Activated naive CD4-positive, alpha-beta T cell treated with anti-CD3 and anti-CD28 coated beads for 36 hours (primary cell): ENCODE measurements at places on chromosomes 7 and 10.

DNA sequence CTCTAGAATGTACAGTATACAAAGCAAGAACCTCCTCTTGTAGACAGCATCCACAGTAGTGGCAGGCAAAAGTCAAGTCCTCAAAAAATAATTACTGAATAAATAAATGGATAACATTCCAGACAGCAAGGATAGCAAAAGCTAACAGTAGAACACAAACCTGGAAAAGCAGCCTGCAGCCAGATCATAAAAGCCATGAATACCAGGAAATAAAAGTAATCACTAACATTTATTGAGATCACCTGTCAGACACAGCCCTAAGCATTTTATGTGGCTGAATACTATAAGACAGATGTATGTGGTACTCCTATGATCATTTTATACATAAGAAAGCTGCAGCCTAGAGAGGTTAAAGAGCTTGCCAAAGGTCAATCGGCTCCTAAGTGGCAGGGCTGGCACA lies 34.0 kb downstream of the CUL2 start:
- H3K27me3 ChIP-seq, result no peaks in the 10 kb centered on the region
- H3K27ac ChIP-seq, result no peak overlapping the region
- no peak overlapping the region for H3K4me3 ChIP-seq
- peaks cover 20% of the 10 kb centered on the region for H3K36me3 ChIP-seq
- H3K4me1 ChIP-seq, result peaks cover 3% of the 10 kb centered on the region

GRCh38 chr10:113743594-113743993 lies 7.9 kb upstream of the PLEKHS1 start:
- H3K36me3 ChIP-seq, result no peaks in the 10 kb centered on the region
- no peaks in the 10 kb centered on the region for H3K4me1 ChIP-seq
- no peak overlapping the region for H3K4me3 ChIP-seq
- H3K27ac ChIP-seq, result no peak overlapping the region
- no peak for DNase-seq
- H3K27me3 ChIP-seq, result peaks cover 16% of the 10 kb centered on the region

GRCh38 chr7:43653891-43654504 lies 71.1 kb downstream of the STK17A start:
- H3K27me3 ChIP-seq, result no peaks in the 10 kb centered on the region
- peaks cover 77% of the 10 kb centered on the region for H3K4me1 ChIP-seq
- peaks cover 24% of the 10 kb centered on the region for H3K36me3 ChIP-seq
- peak overlapping the region; percentile 93 for H3K27ac ChIP-seq
- DNase-seq, result no peak

GRCh38 chr10:124532106-124532641 lies 70.6 kb downstream of the LHPP start:
- H3K36me3 ChIP-seq, result no peaks in the 10 kb centered on the region
- peaks cover 5% of the 10 kb centered on the region for H3K4me1 ChIP-seq
- DNase-seq, result no peak
- H3K27ac ChIP-seq, result no peak overlapping the region
- H3K27me3 ChIP-seq, result no peaks in the 10 kb centered on the region
- no peak overlapping the region for H3K4me3 ChIP-seq

DNA sequence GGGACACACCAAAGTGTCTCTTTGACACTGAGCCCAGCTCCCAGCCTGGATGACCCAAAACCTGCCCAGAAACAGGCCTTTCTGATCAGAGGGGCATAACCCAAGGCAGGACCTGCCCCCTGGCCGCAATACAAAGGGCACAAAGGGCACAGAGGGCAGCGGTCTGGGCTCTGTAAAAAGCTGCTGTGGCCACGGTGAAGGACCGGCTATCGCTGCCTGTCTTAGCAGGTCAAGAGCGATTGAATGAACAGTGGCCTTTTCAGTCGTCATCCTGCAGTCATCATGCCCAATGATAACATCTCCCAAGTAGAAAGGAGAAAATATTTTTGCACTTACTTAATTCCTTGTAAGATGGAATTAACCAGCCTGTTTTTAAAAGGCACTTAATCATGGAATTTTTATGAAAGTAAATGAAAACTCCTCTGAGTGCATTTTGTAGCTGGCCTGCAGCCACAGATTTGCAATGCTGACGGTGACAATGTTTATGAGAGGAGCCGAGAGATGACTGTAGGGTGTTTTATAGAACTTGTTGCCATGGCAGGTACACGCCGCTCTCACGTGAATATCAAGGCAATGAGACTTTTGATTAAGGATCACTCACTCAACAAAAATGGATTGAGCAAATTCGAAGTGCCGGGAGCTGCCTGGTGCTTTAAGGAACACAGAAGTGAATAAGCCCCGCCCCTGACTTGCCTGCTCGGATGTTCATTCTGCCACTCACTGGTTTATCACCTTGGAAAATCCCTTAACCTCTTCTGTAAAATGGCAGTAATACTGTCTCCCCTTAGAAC lies 47.3 kb upstream of the BHLHA15 start:
- no peak for DNase-seq
- no peak overlapping the region for H3K4me3 ChIP-seq
- H3K36me3 ChIP-seq, result peaks cover 5% of the 10 kb centered on the region
- no peaks in the 10 kb centered on the region for H3K27me3 ChIP-seq
- peaks cover 11% of the 10 kb centered on the region for H3K4me1 ChIP-seq

GRCh38 chr10:6669269-6669859 lies 89.3 kb upstream of the PRKCQ start:
- no peaks in the 10 kb centered on the region for H3K27me3 ChIP-seq
- peaks cover 14% of the 10 kb centered on the region for H3K4me1 ChIP-seq
- peak; percentile 29 for DNase-seq
- no peak overlapping the region for H3K4me3 ChIP-seq

DNA sequence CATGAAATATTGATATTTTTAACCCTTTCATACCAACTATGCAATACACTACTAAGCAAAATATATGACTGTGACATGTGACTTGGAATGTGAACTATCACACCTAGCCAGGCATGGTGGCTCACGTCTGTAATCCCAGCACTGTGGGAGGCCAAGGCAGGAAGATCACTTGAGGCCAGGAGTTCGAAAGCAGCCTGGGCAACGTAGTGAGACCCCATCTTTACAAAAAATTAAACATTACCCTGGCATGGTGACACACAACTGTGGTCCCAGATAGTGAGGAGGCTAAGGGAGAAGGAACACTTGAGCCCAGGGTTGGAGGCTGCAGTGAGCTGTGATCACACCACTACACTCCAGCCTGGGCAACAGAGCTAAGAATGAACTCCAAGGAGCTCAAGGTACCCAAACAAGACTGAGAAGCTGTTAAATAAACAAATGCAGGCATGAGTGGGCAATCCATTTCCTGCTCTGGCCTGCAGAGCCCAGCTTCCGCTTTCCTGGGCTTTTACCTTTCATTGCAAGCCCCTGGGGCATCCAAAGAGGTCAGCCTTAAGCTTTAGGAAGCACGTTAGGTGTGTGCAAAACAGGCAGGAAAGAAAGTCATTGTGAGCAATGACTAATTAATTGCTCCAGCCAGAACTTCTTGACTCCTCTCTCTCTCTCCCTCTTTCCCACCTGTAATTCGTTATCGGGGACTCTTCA lies 162.1 kb upstream of the FOXK1 start:
- DNase-seq, result no peak
- H3K4me1 ChIP-seq, result no peaks in the 10 kb centered on the region
- peaks cover 18% of the 10 kb centered on the region for H3K27me3 ChIP-seq

DNA sequence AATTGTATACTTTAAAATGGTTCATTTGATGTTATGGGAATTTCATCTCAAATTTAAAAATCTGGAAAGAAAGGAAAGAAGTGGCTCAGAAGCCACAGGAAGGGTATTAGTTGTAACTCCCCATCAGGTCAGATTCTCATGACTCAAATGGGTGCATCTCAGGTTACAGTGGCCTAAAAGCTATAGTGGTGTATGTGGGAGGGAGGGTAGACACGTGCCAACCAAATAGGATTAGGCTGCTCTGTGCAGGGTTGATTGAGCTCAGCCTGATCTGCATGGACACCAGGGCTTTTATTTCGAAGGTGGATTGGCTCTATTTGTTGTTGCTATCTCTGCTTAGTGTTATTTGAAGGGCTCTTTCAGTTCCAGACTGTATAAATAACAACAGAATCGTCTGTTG lies 121.5 kb upstream of the PRR15 start:
- no peaks in the 10 kb centered on the region for H3K4me1 ChIP-seq
- H3K27ac ChIP-seq, result no peak overlapping the region
- no peak overlapping the region for H3K4me3 ChIP-seq
- no peak for DNase-seq
- H3K27me3 ChIP-seq, result no peaks in the 10 kb centered on the region
- H3K36me3 ChIP-seq, result no peaks in the 10 kb centered on the region

DNA sequence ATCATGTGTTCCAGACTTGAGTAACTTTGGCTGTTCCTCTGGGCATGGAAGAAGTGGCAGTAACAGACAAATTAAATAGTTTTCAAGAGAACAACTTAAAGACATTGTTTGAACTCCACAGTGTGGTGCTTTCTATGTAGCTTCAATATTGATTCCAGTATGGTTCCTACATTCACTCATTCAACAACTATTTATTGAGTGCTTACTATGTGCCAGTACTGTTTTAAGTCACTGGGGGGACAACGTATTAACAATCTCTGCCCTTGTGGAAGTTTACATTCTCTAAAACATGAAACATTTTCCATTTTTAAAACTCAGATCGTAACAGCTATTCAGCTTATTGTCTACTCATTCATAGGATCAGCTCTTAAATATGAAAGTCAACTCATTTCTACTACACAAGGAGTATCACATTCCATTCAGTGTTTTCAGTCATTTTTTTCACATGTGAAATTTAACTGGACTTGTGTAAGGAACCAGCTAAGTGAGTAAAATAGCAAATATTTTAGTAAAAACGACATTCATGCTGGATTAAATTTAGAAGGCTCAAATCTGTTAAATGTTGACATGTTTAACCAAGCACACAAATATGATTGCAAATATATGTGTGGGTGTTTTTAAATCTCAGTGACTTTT lies 13.6 kb upstream of the CUBN start:
- no peak overlapping the region for H3K4me3 ChIP-seq
- no peaks in the 10 kb centered on the region for H3K27me3 ChIP-seq
- DNase-seq, result no peak
- peaks cover 7% of the 10 kb centered on the region for H3K36me3 ChIP-seq

- no peaks in the 10 kb centered on the region for H3K36me3 ChIP-seq
- no peaks in the 10 kb centered on the region for H3K4me1 ChIP-seq
- H3K4me3 ChIP-seq, result no peak overlapping the region
These were observed 126.0 kb upstream of the WNT16 start for GRCh38 chr7:121202834-121203233.

DNA sequence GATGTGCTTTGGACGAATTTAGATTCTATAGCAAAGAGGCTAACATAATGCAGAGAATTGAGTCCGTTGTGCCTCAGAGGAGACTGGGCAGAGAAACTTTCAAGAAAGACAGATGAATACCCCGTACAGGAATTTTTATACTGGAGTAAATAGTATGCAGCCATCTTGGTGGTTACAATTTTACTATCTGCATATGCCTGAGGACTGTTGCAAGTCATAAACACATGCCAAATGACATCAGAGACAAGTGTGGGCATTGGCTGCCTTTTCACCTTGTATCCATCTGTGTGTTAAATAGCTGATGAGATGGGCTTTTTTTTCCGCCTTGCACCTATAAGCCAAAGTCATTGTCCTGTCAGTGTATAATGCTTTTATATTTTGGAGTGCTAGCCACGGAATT lies 267.5 kb upstream of the SP4 start:
- no peaks in the 10 kb centered on the region for H3K36me3 ChIP-seq
- no peaks in the 10 kb centered on the region for H3K4me1 ChIP-seq
- no peak overlapping the region for H3K27ac ChIP-seq

GRCh38 chr7:1045069-1046063 lies 1.0 kb downstream of the GPR146 start:
- H3K27ac ChIP-seq, result no peak overlapping the region
- H3K27me3 ChIP-seq, result no peaks in the 10 kb centered on the region
- H3K4me1 ChIP-seq, result peaks cover 64% of the 10 kb centered on the region
- H3K4me3 ChIP-seq, result peak overlapping the region; percentile 67

DNA sequence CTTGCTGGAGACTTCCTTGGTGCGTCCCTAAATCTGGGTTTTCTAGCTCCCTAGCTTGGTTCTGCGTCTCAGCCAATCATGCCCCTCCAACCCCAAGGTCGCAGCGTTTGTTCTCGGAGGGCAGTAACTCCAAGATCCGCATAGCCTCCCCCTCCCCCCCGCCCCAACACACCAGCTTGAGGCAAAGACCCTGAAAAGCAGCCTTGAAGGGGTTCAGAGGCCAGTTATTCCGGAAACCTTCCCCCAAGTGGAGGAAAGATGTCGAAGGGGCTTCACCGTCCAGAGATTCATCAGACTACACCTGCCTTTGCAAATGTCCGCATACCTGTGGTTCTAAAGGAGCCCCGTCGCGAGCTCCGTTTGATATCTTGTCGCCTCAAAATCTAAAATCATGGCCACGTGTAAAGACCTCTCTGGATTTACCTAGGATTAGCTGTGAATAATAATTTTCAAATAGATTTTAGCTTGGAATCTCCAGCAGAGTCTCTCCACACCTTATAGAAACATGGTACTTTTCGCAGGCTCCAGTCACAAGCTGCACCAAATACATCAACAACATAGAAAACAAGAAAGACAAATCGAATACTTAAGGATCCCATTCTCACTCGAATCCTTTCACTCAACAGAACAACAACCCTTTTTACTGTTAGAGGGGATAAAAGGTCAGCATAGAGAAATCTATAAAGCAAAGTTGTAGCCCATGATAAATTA lies 7.9 kb downstream of the DLX6 start:
- DNase-seq, result no peak
- peaks cover 7% of the 10 kb centered on the region for H3K4me1 ChIP-seq
- H3K4me3 ChIP-seq, result no peak overlapping the region
- H3K36me3 ChIP-seq, result no peaks in the 10 kb centered on the region

- no peak overlapping the region for H3K27ac ChIP-seq
- peaks cover 56% of the 10 kb centered on the region for H3K4me1 ChIP-seq
- H3K4me3 ChIP-seq, result no peak overlapping the region
- H3K36me3 ChIP-seq, result no peaks in the 10 kb centered on the region
- H3K27me3 ChIP-seq, result no peaks in the 10 kb centered on the region
These were observed 63.0 kb downstream of the CDHR3 start for GRCh38 chr7:106026101-106026500.

- no peaks in the 10 kb centered on the region for H3K4me1 ChIP-seq
- DNase-seq, result no peak
- no peak overlapping the region for H3K27ac ChIP-seq
- H3K36me3 ChIP-seq, result no peaks in the 10 kb centered on the region
- no peak overlapping the region for H3K4me3 ChIP-seq
These were observed 73.7 kb upstream of the ABCB5 start for GRCh38 chr7:20541608-20542349.

- H3K4me1 ChIP-seq, result peaks cover 77% of the 10 kb centered on the region
- no peak for DNase-seq
- H3K27ac ChIP-seq, result peak overlapping the region; percentile 34
These were observed 15.0 kb downstream of the GIMAP8 start for GRCh38 chr7:150465414-150465813.

- peak overlapping the region; percentile 63 for H3K27ac ChIP-seq
- H3K4me1 ChIP-seq, result peaks cover 22% of the 10 kb centered on the region
- DNase-seq, result no peak
- H3K27me3 ChIP-seq, result no peaks in the 10 kb centered on the region
- no peaks in the 10 kb centered on the region for H3K36me3 ChIP-seq
- H3K4me3 ChIP-seq, result no peak overlapping the region
These were observed 141.3 kb upstream of the TNRC18 start for GRCh38 chr7:5564894-5565293.
